ENCODE measurements at places on chromosomes 2 and 18.

- no peak for DNase-seq
Measured at GRCh38 chr2:191543708-191544107, 134.2 kb upstream of the NABP1 start.

GRCh38 chr2:219045937-219046550 is 4.7 kb upstream of the CFAP65 start:
- no peak for DNase-seq

DNA sequence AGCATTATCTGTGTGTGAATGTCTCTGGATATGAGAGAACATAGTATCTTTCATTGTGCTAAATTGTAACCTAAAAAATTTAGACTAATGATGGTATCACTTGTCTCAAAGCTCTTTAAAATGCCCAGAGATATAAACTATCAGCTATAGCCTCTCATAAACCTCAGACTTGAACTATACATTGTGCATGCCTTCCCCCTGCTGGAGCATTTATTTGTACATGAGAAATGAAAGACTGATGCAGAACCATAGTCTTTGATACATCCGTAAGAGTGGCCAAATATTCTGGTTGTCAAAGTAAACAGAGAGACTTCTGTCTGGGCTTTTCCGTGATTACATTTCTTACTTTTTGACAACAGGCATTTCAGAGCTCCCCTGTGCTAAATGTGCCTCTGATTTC is 71.9 kb upstream of the CCDC68 start:
- DNase-seq, result no peak

DNA sequence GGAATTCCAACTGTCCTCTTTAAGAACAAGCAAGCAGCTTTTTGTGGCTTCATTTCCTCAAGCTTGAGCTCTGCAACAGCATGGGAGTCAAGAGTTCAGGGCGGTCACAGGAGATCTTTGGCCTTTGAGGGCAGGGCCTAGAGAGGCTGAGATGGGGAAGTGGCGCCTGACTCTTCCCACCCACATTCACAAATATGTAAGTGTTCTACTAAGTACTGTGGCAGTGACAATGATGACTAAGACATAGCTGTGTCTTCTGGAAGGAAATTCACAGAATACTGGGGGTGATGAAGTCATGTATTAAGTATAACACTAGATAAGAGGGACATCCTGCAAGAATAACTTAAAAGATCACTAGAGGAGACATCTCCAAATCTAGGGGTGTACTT is 15.0 kb downstream of the RND3 start:
- DNase-seq, result no peak

DNA sequence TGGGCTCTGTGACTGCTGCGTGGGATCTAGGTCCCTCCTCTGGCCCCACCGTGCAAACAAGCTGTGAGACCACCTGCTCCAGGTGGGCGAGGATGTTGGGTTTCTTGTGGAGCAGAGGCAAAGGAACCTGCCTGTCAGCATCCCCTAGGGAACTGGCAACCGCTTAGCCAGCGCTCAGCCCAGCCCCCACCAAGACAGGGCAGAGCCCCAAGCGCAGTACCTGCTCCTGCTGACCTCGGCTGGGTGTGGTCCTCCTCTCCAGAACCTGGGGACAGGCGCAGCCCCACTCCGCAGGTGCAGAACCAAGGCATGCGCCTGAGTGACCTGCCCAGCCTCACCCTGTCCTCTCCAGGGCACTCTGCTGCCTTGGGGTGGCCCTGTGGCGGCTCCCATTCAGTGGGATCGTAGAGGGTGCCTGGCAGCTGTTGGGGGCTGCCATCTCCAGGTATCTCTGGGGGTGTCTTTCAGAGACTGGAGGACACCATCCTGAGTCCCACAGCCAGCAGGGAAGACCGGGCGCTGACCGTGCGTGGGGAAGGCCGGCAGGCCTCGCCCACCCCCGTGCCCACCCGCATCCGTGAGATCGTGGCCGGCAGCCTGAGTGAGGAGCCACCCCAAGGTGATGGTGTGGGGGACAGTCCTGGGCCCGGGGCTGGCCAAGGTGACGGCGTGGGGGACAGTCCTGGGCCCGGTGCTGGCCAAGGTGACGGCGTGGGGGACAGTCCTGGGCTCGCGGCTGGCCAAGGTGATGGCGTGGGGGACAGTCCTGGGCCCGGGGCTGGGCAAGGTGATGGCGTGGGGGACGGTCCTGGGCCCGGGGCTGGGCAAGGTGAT is 12.3 kb downstream of the CROCC2 start:
- no peak for DNase-seq

GRCh38 chr2:18251486-18251885 is 309.0 kb downstream of the RDH14 start:
- no peak for DNase-seq

All from stimulated activated CD4-positive, alpha-beta T cell treated with anti-CD3 and anti-CD28 coated beads, Interleukin-1b, Interleukin-23, amount 100 ng/mL, for 24 hours (primary cell).